Substantia nigra (tissue), 51 donors: ENCODE measurements at places on chromosomes 5 and 9.

DNA sequence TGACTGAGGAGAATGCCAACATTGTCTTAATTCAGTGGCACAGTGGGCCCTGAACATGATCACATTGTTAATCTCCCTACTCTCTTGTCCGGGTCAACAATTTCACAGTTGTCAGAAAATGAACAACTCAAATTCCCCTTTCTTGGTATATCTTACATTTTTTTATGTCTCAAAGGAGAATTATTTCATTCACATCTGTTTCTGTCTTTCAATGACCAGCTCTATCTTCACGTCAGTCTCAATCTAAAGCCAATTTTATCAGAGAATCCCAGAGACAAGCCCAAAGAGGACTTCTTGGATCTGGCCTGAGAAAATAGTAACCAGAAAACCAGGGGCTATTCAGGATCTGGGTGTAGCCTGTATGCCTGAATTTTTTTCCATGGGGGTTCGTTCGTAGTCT is 477.5 kb downstream of the PDE4D start:
- no peak for DNase-seq

- no peak for DNase-seq
Observed at GRCh38 chr5:43106290-43106638, 14.4 kb upstream of the ZNF131 start.

- DNase-seq, result no peak
Observed at GRCh38 chr9:110835859-110836271, 167.3 kb downstream of the MUSK start.

DNA sequence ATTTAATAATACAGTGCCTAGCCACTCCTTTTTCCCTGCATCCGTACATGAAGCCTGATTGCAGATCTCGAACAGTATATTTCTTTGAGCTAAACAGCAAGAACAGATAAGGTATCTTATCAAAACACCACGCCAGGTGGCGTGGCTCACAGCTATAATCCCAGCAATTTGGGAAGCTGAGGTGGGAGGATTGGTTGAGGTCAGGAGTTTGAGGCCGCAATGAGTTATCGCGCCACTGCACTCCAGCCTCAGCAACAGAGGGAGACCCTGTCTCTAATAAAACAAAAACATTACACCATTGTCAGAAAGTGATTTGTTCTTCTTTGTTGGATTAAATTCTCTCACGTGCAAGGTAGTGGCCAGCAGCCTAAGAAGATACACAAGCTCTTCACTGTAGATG is 291.2 kb upstream of the DMRT1 start:
- no peak for DNase-seq

DNA sequence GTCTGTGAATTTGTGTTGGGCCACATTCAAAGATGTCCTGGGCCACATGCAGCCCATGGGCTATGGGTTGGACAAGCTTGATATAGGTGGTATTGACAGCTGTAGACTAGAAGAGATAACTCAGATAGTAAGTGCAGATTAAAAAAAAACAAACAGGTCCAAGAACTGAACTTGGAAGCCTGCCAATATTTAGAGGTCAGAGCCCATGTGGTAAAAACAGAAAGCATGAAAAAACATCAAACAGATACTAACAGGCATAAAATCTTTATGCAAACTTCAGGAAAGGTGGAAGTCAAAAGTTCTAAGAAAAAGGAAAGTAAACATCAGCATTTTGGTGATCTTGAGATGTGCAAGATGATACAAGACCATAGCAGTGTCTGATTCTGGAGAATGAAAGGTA is 155.1 kb upstream of the NR4A3 start:
- DNase-seq, result no peak

GRCh38 chr5:115806986-115807653 is 9.3 kb downstream of the CDO1 start:
- no peak for DNase-seq

- no peak for DNase-seq
Observed at GRCh38 chr5:148933903-148934432, 107.6 kb downstream of the ADRB2 start.

DNA sequence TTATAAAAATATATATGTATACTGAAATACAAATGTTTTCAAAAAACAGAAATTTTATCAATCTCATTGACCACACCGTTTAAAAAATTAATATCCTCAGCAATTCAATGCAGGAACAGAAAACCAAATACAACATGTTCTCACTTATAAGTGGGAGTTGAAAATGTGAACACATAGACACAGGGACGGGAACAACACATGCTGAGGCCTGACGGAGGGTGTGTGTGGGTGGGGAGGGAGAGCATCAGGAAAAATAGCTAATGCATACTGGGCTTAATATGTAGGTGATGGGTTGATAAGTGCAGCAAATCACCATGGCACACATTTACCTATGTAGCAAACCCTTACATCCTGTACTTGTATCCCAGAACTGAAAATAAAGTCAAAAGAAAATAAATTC is 409.5 kb downstream of the MLLT3 start:
- DNase-seq, result no peak

DNA sequence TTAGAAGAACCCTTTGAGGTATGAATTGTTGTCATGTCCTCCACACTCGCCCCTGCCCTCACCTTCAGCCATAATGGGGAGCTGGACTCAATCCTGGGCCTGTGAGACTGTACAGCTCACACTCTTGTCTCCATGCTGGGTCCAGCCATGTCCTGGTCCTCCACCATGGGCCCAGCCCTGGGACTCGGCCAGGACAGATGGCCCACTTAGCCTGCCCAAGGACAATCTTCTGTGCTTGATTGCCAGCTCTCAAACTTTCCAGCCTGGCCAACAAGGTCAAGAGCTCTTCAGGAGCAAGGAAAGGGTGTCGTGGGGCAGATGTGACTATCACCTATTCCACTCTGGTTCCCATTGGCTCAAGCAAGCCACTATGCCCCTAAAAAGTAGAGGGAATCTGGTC is 90.8 kb downstream of the HRH2 start:
- no peak for DNase-seq

DNA sequence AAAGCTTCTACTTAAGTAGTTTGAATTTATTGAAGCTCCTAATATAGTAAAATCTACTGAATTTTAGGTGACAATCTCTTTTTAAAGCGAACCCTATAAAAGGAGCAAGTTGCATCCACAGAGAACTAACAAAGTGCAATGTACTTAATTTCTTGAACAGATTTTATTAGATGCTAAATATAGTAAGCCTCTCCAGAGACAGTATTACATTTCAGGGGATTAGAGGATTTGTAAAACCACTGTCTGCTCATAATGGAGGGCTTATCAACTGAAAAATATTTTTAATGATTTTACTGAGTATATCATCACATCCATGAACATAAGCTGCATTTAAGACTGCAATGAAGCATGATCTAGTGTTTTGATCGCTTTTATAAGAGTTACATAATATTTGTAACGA is 230.0 kb upstream of the EFNA5 start:
- DNase-seq, result no peak

DNA sequence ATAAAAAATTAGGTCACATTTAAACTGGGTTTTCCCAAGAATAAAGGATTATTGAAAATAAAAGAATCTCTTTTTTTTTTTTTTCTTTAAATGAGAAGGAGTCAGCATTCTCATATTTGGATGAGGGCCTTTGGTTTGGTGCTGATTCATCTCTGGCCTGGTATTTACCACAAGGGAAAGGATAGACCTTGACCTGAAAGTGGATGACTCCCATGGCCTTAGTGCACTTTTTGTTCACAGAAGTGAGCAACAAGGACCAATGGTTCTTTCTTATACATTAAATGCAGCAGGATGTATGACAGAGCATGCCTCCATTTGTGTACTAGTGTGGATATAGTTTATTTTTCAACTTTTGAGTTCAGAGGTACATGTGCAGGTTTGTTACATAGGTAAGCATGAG is 6.9 kb downstream of the YTHDC2 start:
- no peak for DNase-seq

GRCh38 chr5:109410389-109411148 is 795 bp upstream of the PJA2 start:
- peak; percentile 68 for DNase-seq

DNA sequence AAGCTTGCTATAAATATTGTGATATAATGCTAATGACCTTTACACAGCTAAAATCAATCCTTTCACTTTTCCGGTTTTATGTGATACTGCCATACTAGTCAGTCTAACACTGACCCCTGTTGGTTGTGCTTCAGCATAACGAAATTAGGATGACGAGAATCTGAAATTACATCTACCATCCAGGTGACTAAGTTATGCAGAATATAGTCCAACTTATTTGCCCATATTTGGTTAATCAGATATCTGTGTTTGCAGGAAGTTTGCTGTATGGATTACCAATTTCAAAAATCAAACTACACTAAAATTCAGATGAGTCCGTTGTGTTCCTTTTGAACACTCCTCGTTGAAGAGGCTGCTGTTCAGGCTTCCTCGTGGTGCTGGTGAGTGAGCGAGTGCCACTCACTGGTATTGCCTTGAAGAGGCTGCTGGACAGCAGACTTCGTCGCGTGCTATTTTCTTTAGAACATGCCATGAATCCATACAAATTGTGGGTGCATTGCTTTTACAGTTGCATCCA is 32.5 kb downstream of the TENT4A start:
- DNase-seq, result no peak

DNA sequence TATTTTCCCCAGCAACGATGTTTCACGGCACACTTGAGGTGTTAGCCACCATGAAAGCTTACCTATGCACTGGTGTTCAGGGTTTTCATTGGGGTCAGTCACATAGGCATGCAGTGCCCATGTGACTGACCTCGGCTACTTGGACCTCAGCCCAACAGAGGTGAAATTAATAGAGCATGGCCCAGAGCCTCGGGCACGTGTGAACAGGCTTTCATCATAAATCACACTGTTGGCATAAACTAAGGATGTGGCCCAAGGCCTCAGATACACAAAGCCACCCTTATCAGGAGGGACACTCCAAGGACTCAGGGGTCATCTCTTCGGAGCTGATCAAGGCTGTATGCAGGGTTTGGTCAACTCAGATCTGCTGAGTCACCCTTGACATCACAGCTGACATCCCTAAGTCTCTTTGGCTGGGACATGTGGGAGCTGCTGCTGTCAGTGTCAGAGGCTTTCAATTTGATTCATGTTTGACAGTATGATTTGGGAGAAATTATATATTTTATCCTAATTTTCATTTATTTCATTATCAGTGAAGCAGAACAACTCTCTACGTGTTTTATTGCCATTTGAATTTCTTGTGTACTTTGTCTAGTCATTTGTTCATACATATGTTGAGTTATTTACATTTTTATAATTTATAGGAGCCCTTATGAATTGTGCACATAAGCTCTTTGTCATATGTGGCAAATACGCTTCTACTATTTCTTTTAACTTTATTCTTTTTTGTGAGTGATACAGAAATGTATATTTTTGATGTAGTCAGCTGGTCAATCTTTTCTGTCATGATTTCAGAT is 59.7 kb upstream of the ANKRD33B start:
- no peak for DNase-seq

- no peak for DNase-seq
Observed at GRCh38 chr5:169160405-169160901, 140.5 kb downstream of the SLIT3 start.

- no peak for DNase-seq
Observed at GRCh38 chr5:179753971-179754370, 21.3 kb downstream of the MAML1 start.

GRCh38 chr5:8751971-8752370 is 793.9 kb downstream of the SEMA5A start:
- no peak for DNase-seq

GRCh38 chr5:65255294-65255693 is 226.4 kb downstream of the ADAMTS6 start:
- no peak for DNase-seq

- no peak for DNase-seq
Observed at GRCh38 chr9:129509533-129509928, 111.4 kb downstream of the C9orf50 start.

DNA sequence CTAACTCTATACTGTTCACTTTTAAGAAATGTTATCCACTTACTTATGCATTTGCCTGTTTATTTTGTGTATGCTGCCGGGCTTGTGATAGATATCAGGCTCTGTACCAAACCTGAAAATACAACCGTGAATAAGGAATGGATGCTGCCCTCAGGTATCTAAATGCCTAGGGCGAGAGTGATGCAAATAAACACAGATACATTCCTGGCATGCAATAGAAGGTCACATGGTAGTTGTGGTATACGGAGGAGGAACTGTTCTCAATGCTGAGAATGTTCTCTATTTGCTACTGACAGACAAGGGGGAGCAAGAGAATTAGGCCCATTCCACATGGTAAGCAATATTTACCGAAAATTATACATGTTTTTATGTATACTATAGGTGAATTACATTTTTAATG is 227.8 kb downstream of the ICE1 start:
- DNase-seq, result no peak

- DNase-seq, result no peak
Observed at GRCh38 chr9:1996156-1996555, 19.0 kb upstream of the SMARCA2 start.

DNA sequence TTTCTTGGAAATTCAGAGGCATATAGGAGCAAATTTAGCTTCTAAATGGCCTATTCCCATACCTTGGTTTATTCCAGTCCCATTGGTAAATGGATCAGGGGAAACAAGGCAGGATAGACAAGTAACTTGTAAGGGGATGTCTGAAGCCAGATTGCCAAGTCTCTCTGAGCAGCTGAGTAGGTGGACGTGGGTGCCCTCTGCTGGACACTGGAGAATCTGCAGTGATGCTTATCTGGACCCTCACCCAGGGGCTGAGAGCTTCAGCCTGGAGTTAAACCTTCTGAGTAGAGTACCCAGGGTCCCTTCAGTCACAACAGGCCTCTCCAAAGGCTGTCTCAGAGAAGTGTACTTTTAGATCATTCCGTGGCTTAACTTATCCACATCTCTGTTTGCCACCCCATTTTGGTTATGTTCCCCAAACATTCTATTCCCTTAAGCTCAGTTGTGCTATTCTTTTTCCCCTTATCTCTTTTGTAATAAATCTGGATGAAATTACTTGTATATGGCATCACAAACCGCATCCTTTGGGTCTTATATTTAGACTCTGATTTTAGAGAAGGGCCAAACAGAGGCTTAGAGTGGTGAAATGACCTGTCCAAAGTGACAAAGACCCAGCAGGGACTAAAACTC is 218.3 kb upstream of the GLRA1 start:
- peak; percentile 29 for DNase-seq

DNA sequence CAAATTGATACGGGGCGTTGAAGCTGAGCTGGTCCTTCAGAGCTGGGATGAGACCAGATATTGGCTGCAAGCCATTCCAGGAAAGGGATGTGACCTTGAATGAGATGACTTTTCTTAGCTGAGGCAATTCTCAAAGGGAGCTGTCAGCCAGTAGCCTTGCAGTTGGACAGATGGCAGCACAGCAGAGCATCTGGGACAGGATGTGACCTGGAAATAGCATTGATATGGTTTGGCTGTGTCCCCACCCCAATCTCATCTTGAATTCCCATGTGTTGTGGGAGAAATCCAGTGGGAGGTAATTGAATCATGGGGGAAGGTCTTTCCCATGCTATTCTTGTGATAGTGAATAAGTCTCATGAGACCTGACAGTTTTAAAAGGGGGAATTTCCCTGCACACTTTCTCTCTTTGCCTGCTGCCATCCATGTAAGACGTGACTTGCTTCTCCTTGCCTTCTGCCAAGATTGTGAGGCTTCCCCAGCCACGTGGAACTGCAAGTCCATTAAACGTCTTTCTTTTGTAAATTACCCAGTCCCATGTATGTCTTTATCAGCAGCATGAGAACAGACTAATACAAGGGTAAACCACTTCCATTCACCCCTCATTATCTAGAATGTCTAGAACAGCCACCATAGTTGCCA is 19.8 kb upstream of the MTX3 start:
- no peak for DNase-seq
